ENCODE measurements at places on chromosomes 3 and 15.

GRCh38 chr3:185318141-185318540 is 44.8 kb upstream of the MAP3K13 start:
- DNase-seq = no peak

DNA sequence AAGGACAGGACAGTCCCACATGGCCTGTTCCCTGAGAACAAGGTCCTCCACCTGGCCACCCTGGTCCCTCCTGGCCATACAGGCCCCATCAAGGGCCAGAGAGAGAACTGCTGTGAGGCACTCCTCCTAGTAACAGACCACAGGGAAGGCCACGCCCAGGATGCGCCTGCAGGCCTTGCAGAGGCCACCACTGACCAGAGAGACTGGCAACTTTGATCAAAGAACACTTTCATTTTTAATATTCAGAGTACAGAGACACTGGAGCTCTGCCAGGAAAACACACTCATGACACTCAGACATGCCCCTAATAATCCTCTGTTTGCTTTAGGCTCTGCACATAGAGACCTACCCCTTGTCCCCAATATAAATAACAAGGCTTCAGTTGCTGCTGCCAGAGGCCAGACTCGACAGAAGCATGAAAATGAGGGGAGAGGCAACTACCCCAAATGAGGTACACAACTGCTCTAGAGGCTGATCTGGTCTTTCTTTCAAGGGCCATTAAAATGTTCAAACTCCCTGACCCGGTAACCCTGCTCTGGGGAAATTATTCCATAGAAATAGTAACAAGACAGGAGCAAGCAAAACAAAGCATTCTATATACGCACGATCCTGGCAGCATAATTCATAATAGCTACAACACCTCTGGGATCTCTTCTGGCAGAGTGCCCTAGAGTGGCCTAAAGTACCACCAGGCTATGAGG is 44.8 kb downstream of the CCDC12 start:
- DNase-seq = no peak

- no peak for DNase-seq
These were observed 47.9 kb downstream of the PIK3CA start for GRCh38 chr3:179196098-179196497.

GRCh38 chr3:125356140-125357026 is 18.7 kb downstream of the ZNF148 start:
- DNase-seq = no peak

DNA sequence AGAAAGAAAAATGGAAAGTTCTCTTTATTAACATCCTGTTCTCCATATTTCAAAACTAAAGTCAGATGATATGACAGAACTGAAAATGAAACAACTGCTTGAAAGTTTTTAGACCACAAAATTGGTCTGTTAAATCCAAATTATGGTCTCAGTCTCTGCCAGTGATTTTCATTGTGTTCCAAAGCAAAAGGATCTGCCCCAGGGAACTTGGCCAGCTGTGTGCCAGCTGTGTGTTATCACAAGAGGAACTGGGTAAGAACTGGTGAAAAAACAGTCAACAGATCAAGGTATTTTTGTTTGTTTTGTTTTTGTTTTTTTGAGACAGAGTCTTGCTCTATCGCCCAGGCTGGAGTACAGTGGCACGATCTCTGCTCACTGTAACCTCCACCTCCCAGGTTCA is 323.3 kb downstream of the CTNNB1 start:
- DNase-seq = no peak

DNA sequence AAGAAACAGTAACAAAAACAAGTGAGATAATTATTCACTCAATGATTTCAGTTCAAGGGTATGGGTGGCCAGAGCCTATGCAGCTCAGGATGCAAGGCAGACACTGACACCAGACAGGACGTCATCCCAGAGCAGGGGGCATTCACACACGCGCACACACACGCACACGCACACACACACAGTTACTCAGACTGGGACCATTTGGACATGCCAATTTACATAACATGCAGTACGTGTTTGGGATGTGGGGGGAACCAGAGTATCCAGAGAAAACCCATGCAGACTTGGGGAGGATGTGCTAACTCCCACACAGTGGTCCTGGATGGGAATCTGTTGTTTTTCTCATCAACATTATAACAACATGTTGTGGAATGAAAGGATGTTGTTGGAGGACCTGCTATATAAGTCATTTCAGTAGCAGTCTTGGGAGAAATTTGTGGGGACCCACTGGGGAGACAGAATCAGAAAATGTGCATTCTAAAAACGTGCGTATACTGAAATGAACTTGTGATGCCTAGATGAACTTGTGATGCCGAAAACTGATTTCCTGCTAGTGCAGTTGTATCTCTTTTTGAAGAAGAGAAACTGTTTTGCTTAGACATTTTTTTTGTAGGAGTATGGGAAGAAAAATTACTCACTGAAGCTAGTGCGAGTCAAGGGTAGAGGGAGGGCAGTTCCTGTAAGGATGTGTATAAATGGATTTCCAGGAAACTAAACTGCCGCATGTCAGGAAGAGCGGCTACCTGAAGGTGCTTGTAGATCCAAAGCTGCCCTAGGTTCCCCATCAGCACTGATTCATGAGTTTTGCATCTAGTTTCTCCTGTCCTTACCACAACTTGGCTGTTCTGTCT is 25.2 kb downstream of the CD200 start:
- peak; percentile 25 for DNase-seq

- no peak for DNase-seq
These were observed 708.9 kb downstream of the NTRK3 start for GRCh38 chr15:87547470-87548181.

DNA sequence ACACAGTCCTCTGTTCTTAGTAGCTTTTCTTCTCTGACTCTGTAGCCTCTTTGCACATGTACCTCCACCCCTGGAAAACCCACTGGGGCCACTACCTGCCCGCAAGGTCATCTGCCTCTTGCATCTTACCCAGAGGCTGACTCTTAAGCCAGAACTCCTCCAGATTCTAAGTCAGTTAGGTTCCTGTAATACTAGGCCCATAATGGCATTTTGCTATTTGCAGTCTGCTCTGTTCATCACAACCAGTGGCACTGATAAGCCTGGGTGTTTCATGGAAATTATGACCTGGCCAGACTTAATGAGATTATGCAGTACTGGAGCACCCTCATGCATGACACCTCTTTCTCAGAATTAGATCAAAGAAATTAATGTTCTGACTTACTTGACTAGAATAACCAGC is 31.7 kb upstream of the ATG7 start:
- DNase-seq = no peak

- no peak for DNase-seq
These were observed 21.5 kb upstream of the USP3 start for GRCh38 chr15:63482874-63483323.

GRCh38 chr3:73536952-73537351 is 87.8 kb downstream of the PDZRN3 start:
- no peak for DNase-seq

DNA sequence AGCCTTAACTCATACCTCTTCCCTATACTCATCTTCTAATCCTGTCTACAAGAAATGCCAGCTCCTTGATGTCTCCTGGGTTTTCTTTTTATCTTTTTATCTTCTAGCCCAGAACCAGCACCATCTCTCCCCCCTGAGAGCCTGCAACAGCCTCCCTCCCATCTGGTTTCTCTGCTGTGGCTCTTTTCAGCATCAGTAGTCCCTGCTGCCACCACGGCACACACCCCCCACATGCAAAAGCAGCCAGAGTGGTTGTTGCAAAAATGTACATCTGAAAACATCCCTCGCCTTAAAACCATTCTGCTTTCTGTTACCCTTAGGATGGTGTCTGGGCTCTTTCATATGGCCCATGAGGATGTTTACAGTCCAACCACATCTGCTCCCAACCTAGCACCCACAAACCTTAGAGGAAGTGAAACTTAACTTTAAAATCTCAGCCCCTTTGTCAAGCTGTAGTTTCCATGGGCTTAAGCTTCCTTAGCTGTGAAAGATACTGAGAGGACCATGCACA is 775 bp downstream of the TTC21A start:
- no peak for DNase-seq

DNA sequence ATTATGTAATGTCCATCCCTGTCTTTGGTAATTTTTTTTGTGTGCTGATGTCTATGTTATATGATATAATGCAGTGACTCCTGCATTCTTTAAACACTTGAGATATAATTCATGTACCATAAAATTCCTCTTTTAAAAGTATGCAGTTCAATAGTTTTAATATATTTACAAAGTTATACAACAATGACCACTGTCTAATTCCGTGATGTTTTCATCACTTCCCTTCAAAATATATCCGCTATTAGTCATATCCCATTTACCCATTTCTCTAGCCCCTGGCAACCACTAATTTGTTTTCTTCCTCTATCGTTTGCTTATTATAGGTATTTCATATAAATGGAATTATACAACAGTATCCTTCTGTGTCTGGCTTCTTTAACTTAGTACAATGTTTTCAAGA is 64.9 kb upstream of the SUCLG2 start:
- DNase-seq = no peak

DNA sequence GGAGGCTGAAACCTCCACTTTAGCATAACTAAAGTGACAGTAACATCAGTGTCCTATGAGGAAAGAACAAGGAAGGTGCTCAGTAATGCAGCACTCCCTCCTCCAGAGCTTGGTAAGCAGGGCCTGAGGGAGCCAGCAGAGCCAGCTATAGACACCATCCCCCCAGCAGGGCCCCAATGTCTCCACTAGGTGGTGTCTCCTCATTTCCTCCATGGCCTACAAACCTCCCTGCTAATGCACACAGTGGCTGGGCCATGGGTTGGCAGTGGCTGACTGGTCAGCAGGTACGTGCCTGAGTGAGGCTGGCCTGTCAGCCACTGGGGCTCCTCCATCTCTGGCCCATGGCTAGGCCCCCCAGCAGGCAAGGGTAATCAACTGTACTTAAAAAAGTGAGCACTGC is 13.6 kb downstream of the MRPS25 start:
- DNase-seq = no peak

DNA sequence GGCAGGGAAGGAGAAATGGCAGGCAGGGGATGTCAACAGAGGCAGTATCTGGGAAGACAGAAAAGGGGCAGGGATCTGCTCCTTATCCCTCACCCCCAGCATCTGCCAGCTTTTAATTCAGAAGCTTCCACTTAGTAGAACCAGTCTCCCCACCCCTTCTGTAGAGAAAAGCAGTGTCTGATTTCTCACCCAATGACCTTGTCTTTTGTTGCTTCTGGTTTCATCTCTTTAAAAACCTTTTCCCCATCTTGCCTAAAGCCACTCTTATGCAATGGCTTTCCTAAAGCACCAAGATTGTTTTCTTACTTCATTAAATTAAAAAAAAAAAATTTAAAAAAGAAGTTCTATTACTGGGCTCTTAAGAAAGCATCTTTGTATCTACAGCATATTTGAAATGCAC is 27.8 kb downstream of the ARHGEF3 start:
- DNase-seq = no peak

DNA sequence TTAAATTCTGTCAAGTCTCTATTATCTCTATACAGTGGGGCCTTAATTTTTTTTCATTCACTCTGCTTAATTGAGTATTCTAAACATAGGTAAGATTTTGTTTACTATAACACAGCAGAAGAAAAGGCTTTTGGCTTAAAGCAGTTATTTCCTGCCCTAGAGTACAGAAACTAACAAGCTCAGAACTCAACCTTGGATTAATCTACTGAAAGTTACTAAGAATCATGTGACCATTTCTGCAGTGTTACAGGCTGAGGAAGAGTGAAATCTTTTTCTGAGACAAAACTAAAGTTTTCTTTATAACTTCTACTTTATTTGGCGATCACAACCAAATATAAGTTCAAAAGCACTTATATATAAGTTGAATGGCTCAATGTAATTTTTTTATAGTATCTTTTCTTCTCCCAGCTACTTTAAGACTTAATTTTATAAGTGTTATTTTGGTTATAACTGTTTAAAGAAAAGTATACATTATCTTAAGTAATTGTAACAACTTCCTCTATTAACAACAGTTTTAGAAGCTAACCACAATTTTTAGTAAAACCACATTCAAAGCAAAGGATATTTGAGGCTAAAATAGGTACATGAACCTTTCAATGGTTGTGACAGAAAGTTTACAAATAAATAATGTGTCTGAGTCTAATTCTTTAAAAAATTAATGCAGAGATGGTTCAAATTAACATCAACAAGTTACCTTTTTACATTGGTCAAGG is 240.6 kb upstream of the NAALADL2 start:
- DNase-seq = no peak

GRCh38 chr15:70127288-70127746 is 29.6 kb upstream of the TLE3 start:
- DNase-seq = no peak
